ENCODE measurements at places on chromosomes 5 and 9.

- no peak for DNase-seq
Observed at GRCh38 chr9:4262735-4263141, 37.1 kb downstream of the GLIS3 start.

GRCh38 chr5:151880324-151880723 is 44.3 kb downstream of the GLRA1 start:
- DNase-seq = no peak

DNA sequence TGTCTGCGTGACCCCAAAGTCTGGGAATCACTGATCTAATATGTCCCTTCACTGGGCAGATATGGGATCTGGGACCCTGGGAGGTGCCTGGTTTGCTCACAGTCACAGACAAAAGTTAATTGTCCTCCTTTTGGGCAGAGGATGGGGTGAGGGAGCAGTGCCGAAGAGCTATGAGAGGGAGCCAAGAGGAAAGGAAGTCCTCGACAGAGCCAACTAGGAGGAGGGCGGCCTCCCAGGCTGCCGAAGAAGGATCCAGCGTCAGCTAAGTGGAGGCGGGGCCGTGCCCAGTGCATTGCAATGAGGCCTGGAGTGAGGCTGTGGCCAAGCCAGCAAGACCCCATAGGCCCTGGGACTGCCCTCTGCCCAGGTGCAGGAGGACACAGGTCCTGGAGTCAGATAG is 11.4 kb downstream of the AIF1L start:
- no peak for DNase-seq

DNA sequence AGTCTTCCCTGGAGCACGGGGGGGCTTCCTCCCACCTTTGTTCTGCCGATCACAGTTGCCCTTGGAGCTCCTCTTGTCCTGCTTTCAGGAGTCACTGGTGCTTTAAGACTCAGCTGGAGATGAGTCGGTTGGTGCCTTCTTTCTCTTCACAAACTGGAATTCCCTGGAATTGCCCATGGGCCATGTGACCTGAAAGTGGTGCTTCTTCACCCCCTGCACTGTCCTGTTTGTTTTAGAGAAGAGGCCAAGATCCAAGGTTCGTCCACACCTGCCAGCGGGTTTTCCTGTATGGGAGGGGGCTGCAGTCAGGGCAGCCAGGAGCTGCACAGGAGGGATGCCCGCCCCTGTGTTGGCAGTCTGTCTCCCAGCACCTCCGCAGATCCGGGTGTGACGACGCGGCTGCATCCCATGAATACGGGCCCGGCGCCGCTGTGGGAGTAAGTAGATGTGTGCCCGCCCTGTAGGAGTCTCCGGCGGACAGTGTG is 9.5 kb upstream of the MRPS2 start:
- no peak for DNase-seq

DNA sequence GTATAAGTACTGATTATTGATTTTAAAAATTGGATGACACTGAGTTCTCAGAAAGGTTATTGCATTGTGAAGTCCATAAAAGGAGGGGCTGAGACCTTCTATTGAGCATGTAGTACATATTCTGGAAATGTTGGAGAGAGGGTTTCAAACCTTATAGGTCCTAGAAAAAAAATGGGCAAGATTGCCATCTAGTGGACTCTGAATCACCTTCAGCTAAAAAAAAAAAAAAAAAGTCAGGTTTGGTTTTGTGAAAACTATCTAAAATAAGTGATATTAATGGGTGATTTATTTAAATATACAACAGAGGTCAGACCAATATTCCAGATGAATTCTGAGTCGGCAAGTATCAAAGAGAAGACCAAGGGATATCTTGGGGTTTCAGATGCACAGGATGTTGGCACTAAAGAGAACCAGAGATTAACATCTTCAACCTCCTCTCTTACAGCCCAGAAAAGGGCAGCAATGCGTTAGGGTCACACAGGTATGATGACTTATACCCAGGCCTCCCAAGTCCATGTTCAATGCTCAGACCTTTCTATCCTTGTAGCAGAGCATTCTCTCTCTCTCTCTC is 109.8 kb upstream of the NMUR2 start:
- DNase-seq = no peak

DNA sequence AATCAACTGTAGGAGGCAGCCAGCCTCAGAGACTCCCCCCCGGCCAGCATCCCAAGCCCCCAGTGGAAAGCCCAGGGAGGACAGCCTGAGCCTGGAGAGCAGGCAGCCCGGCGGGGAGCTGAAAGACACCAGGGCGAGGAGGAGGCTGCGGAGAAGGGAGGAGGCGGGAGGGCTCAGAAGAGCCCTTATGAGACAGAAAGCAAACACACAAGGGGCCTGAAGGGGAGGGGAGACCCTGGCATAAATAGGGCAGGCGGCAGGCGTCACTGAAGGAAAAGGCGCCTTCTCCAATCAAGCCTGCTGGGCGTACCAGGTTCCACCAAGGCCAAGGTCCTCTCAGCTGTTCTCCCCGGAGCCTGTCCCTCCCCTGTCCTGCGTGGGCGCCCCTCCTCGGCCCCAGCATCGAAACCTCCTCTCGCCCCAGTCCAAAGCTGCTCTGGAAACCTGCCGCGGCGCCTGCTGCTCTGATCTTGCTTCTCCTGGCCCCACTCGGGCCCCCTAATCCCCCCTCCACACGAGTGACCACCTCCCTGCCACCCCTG is 1.3 kb downstream of the SLC9A3 start:
- DNase-seq = no peak

- DNase-seq = no peak
Observed at GRCh38 chr9:72156586-72156985, 7.3 kb downstream of the GDA start.

DNA sequence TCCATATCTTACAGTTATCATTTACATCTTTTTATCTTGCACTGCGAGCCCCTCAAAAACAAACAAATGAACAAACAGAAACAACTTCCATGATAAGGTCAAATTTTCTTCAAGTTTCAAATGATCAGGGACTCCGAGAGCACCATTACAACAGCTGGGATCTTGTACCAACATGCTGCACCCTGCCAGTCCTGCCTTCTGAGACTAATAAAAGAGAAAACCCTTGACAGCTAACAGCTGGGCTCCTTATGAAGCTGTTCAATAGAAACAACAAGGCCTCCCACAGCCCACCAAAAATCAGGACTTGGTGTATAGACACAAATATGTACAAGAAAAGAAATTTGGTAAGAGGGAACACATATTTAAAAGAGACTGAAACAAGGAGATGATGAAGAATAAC is 985.3 kb upstream of the DMAC1 start:
- no peak for DNase-seq

DNA sequence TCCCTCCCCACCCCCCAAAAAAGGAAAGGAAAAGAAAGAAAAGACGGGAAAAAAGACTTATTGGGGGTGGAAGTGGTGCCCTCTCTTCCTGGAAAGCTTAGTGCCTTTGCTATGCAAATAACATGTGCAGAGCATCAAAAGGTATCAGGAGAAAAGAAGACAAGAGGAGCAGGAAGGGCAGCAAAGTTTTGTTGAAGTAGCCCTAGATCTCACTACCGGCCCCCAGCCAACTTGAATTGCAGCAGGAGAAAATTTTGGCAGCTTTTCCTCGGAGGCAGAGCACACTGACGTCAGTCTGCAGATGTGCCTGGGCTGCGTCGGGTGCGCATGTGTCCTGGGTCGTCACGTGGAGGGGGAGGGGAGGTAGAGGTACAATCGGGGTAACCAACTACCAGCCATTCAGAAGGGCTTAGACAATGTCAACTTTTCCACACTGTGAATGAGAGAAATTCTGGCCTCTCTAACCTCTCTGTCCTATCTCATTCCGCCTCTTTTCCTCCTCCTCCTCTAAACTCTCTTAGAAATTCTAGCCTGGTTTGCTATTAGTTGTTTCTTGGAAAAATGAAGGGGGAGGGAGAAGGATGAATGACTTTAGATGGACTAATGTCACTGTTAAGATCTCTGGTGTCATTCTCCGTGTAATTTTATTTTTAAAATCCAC is at the start of gene ADAMTS6:
Gene ADAMTS6, minus strand, starts transcription at position 286 of the 661 bp plus-strand sequence. CDS start 8,247 bp downstream, outside the sequence.
- peak; percentile 70 for DNase-seq

DNA sequence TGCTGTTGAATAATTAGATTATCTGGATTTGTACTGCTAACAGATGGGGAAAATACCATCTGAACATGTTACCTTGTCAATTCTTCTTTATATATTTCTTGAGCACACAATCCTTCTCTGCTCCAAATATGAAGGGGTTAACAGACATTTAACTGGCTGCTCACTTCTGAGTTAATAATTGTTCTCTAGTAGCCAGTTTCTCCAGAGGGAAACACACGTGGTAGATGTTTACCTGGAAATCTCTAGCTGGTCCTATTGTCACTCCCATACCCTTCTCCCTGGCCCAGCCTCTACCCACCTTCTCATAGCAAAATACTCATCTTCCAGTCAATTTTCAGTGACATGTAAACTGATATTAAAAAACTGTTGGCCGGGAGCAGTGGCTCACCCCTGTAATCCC is 101.5 kb upstream of the ZNF462 start:
- DNase-seq = no peak

DNA sequence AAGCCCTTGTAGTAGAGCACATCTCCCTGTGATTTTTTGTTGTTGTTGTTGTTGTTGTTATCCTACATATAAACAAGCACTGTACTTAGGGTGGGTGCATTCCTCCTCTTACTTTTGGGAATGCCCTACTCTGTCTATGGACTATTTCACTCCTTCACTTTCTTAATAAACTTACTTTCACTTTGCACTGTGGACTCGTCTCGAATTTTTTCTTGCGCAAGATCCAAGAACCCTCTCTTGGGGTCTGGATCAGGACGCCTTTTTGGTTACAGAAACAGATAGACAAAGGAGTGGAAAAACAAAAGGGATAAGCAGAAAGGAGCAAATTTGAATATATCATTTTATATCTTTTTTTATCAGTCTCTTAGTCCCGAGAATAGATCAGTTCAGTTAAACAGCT is 14.4 kb upstream of the PAIP1 start:
- DNase-seq = no peak

DNA sequence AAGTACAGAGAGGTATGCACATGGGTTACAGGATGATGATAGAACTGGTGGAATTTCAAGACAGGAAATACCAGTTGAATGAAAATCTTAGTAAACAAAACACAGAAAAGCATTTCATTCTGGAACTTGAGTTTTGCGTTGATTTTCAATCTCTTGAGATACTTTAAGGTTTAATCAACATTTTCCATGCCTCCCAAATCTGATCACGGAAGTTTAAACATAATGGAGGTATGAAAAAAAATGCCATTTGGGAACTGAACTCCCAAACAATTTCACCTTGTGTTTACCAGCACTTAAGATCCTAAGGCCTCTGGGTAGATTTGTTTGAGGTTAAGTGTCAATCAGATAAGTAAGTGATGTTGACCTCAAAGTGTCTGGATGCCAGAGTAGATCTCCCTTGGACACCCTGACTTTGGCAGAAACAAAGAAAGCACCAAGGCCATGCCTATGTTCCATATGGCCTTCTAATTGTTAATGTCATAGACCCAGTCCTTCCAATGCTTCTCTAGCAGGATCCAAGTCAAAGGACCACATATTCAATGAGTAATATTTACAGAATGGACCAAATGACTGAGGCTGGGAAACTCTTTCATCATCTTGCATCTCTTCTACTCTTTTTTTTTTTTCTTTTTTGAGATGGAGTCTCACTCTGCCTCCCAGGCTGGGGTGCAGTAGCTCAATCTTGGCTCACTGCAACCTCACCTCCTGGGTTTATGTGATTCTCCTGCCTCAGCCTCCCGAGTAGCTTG is 216.9 kb downstream of the ARRDC3 start:
- no peak for DNase-seq

- no peak for DNase-seq
Observed at GRCh38 chr5:109703166-109703565, 13.4 kb downstream of the MAN2A1 start.

GRCh38 chr5:174990909-174991308 is 266.5 kb downstream of the MSX2 start:
- DNase-seq = no peak

GRCh38 chr5:91252916-91253315 is 130.2 kb downstream of the ARRDC3 start:
- DNase-seq = no peak

GRCh38 chr9:94270009-94270408 is 10.9 kb downstream of the ZNF169 start:
- no peak for DNase-seq

GRCh38 chr9:25573281-25573680 is 105.0 kb downstream of the TUSC1 start:
- no peak for DNase-seq

All from stimulated activated naive CD8-positive, alpha-beta T cell treated with anti-CD3 and anti-CD28 coated beads, Interleukin-15, amount 100 ng/mL, for 72 hours (primary cell).